Posterior cingulate gyrus (tissue), 11 donors: ENCODE measurements at places on chromosomes 4 and X.

GRCh38 chr4:86359944-86360478 is at the start of gene MAPK10:
TSS of gene MAPK10 (minus strand) at chr4:86360053.
- DNase-seq = peak; percentile 83

DNA sequence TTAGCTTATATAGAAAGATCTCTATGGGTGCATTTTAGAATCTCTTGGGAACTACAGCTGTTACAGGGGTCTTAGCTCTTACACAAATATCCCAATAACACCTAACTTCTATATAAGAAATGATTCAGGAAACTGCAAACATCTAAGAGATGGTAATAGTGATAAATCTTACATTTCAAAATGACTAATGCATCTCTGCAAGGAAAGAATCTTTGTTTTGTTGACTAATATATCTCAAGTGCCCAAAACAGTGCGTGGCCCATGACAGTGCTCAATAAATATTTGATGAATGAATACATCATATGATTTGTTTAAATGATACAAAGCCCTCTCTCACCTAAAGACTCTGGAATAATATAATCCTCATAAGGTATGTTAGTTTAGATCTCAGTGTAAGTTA is 47.5 kb downstream of the CENPE start:
- DNase-seq = no peak

DNA sequence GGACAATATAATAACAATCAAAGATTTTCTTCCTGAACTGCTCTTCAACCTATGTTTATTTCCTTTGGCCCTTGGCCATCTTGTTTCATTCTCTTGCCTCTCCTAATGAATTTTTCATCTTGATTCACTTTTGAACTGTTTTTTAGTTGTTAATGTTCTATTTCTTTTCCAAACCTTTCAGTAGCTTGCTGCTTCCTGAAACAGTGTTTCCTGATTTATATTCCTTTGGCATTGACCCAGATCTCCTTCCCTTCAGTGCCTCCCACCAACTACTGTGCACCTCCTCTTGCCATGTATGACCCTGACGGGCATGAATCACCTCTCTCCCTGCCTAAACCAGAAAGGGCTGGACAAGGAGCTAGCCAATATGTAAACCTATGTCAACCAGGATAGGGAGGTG is 25.6 kb upstream of the SPP1 start:
- no peak for DNase-seq

- DNase-seq = no peak
These were observed 36.4 kb downstream of the PCDH7 start for GRCh38 chr4:30756553-30756952.

DNA sequence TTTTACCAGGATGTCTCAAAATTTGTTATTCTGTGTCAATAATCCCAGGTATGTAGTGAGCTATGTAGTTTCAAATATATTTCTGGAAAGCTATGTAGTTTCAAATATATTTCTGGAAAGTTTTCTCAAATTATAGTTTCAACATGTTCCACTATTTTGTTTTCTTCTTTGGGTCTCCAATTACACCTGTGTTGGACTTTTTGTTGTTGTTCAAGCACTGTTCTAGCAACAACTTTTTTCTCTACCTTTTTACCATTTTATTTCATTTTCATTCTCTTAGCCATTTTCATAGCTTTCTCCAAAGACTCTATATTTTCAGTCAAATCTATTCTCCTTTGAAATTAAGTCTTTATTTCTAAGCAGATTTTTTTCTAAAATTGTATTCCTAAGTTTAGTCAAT is 88.4 kb downstream of the LCORL start:
- no peak for DNase-seq
